ENCODE measurements at places on chromosomes 5 and 9.

DNA sequence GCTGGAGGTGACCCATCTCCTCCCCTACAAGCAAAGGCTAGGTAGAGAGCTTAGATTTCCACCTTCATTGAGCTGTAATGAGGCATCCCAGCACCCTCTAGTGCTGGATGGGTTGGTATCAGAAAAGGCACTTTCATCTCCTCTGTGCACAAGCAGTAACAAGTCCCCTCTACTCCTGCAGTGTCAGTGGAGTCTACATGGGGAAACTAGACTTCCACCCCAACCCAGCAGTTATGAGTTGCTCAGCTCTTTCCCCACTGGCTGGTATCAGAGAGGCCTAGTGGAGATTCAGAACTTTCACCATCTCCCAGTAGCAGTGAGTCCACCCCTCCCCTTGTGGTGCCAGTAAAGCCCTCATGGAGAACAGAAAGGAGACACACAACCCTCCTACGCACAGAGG is 17.9 kb downstream of the FCN1 start:
- no peak for DNase-seq

DNA sequence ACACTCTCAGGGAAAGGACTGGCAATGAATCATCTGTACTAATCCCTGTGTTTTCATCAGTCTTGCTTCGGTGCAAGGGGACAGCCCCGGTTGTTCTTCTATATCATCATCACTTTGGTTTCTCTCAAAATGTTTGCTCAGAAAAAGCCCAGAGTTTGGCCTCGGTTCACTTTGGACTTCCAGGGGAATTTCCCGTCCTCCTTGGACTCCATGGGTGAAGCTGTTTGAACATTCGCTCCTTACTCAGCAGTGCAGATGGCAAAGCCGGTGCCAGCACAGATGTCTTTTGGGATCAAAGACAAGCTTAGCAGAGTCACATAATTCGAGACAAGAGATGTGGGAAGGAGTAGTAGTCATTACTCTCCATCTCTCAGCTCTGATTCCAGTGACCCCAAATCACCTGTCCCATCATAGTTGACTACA is 69.8 kb upstream of the TNFSF8 start:
- DNase-seq, result no peak

- peak; percentile 48 for DNase-seq
Measured at GRCh38 chr9:135602789-135603481, 36.4 kb downstream of the GLT6D1 start.

GRCh38 chr9:119282476-119283077 is 86.7 kb downstream of the BRINP1 start:
- no peak for DNase-seq

- DNase-seq, result no peak
Measured at GRCh38 chr5:158739951-158740757, 359.6 kb downstream of the EBF1 start.

DNA sequence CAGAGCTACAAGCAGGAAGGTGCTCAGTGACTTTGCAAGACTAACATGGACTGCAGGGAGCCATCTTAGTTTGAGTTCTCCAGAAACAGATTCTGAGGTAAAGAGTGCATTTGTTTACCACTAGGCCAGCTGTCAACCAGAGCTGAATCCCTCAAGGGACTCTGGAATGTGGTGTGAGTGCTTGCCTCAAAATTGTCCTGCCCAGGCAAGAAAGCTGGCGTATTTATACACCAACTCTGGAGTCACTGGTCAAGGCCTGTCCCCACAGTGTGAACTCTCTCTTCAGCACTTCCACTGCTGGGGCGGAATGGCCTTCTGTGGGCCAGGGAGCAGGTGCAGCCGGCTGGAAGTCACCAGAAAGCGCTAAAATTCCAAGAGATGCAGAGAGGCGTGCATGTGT is 139.2 kb upstream of the TBCA start:
- no peak for DNase-seq

DNA sequence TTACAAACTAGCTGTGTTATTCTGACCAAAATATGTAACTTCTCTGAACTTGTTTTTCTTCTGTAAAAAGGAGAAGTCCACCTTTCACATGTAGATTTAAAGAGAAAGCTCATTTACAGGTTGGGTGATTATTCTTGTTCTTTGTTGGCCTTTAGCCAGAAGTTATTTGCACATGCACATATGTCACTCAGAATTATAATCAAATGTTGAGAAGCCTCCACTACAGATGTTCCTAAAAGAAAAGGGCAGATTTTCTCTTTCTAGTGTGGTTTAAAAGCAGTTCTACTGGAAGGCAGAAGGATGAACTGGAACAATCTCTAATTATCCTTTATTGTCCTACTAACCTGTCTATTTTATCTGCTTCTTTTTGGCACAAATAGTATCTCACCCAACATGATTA is 209.8 kb upstream of the ELAVL2 start:
- DNase-seq, result no peak

DNA sequence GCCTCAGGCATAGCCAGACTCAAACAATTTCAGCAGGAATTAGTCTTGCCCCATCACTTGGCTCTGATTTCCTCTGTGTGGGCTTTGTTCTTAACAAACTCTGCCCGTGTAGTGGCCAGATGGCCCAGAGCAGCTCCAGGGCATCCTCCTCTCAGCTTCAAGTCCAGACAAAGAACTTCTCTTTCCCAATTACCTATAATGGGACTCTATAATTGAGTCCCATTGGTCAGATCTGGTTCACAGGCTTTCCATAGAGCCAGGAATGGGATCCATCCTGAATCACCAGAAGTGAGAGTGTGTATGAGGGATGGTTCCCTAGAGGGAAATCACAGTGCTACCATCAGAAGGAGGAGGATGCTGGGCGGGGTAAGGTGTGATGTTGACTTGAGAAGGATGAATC is 515.8 kb downstream of the KIF4B start:
- DNase-seq, result peak; percentile 91

- DNase-seq, result no peak
Measured at GRCh38 chr5:29462241-29462640, 1731.2 kb upstream of the CDH6 start.

DNA sequence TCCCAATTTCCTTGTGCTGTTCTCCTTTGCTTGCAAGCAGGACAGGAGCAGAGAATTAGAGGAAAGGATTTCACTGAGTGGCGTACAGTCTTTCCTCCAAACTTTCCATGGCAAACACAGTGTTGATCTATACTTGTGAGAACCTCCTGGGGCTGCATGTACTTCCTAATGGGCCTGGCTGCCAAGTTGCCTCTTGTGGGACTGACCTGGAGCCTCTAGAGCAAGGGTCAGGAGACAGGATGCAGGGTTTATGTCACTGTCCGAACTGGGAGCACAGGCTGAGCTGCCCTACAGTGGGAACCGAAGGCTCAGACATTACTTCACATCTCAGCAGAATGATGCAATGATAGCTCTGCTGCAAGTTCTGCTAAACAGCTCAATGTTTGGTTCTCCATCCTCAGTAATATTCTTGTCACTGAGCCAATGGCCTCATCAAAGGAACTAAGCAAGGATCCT is 102.3 kb downstream of the ENC1 start:
- no peak for DNase-seq

DNA sequence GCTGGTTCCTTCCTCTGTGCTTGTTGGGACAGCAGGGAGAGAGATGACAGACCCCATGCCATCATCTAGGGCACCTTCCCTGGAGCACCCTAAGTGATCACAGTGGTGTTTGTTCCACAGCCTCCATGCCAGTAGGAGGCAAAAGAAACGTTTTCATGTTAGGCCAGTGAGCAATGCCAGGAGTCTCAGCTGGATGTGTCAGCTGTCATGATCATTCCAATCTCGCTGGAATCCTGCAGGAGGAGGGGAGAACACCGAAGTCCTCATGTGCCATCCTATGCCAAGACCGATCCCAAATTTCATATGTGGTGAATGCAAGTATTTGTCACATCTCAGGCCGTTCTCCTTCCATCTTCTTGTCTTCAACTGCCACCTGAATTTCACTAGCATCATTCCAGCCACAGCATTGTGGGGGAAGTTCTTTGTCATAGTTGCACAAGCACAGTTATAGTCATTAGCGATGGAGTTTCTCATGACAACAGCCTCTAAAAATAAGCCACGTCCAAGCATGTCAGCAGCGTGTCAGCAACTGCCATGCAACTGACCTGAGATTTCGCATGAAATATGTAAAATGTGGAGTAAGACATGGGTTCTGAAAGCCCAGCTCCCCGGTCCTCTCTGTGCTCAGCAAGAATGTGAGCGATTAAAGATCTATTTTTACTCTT is 97.2 kb upstream of the DNAH5 start:
- DNase-seq, result no peak

DNA sequence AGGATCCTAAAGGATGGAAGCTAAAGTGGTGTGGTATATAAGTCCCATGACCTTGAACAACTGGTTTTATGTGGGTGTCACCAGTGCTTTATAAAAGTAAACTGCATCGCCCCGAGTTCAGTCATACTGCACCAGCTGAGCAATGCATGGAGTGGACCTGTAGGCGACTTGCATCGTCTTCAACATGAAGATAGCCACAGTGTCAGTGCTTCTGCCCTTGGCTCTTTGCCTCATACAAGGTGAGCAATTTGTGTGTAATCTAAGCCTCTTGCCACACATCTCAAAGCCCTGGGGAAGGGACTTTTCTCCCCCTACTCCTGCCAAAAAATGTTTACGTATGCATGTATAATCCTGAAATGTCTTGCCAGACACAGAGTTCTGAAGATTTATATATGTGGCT is at the start of gene SPINK5:
Gene SPINK5, plus strand, starts transcription at position 120 of the 400 bp plus-strand sequence. Its CDS starts 65 bp downstream, at position 185.
- DNase-seq, result no peak

DNA sequence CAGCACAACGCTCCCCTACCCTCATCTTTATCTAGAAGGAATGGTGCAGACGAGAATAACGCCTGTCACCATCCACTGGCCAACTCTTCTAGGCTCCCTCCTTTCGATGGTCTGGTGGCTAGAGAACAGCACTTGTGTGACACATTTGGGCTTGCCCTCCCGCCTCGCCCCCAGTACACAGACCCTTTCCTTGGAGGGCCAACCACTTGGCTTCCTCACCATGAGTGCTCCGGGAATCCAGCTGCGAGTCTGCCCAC is 1.4 kb downstream of the GNAQ start:
- no peak for DNase-seq

DNA sequence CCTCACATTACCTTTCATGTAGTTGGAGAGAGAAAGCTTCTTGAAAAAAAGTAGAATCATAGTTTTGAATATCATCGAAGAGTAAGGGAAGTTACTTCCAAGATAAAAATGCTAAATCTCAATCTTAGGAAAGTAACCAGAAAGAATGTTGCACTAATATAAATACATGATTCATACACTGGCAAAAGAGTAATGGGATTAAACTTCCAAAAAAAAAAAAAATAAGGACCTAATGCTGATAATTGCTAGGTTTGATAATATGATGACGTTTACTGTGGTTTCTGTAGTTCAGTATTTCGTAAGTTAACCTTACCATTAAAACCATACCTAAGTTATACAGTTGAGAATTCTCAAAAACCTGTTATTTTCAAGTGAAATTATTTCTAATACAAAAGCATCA is 573.8 kb upstream of the CDH9 start:
- DNase-seq, result no peak

DNA sequence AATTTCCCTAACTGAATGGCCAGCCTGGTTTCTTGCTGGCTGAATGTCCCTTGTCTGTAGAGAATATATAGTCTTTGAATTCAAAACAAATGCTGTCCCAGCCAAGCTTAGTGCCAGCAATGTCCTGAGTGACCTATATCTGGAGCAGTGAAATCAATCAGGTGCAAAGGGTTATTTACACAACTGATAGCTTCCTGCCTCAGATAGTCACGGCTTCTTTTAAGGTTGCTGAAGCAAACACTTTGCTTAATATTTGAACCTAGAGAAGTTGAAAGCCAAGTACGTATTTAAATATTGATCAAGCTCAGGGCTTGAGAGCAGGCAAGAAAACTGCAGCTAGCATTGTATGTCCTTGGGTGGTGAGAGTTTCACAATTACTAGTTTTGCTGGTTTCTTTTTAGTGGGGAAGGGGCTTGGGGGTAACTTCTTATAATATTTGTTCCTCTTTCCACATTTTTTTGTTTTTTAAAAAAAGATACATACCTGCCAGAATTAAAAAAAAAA is 2.0 kb upstream of the ARHGEF28 start:
- DNase-seq, result no peak

GRCh38 chr5:80711938-80712337 is 57.2 kb upstream of the DHFR start:
- DNase-seq, result no peak

GRCh38 chr5:142863856-142864255 is 93.7 kb downstream of the ARHGAP26 start:
- no peak for DNase-seq

DNA sequence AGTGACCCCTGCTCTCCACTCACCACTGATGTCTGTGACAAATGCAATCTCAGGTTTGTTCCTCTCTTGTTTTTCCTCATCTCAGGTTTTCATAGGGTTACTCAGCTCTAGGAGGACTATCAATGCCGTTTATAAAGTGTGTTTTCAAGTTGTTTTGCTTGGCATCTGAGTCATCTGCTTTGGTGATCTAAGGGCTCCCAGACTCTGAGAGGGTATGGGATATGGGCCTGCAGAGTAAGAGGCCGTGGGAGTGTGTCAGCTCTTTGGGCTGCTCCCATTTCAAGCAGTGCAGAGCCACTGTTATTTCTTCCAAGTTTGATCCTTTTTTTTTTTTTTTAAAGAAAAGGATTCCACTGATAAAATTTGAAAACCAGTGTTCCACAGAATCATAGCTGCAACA is 46.3 kb downstream of the NNT start:
- no peak for DNase-seq

- DNase-seq, result no peak
Measured at GRCh38 chr9:19174127-19174912, 47.0 kb upstream of the PLIN2 start.

DNA sequence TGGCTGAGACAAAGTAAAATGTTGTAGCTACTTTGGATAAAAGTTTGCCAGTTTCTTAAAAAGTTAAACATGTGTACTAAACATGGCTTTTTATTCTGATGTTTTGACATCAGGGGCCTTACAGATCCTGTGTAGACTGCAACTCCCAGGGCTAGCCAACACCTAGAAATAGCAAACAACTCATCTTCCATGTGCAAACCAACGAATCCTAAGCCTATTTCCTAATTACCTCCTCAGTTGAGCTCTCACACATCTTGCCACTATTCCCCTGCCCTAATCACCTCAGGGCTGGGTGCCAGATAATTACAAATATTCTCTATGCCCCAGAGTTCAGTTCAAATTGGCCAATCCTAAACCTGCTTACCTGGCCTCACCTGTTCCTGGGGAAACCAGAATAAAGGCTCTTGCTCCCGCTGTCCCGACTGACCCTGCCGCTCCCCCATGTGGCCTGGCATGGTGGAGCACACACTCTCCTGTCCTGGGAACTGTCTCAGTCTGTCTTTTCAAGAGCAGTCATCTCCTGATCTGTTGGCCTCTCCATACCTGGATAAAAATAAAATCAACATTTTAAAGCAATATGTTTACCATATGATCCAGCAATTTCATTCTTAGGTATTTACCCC is 37.1 kb upstream of the FAM169A start:
- peak; percentile 74 for DNase-seq

DNA sequence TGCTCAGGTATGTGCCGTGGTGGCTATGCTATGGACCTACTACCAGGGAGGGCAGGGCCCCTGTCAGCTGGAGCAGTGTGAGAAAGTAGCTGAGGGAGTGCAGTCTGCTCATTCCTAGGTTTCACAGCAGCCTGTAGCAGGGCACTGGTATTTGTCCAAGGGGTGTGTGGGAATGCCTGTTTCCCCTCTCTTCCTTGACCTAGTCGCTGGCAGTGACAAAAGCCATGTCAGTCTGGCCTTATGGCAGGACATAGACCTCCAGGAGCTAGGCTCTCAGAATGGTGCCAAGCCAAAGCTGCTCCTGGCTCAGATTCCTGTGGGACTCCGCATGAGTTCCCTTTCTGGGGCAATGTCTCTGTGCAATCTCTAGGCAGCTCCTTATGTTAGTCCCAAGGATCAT is 253.9 kb upstream of the TYRP1 start:
- no peak for DNase-seq
